ENCODE measurements at places on chromosomes 2 and 18.

DNA sequence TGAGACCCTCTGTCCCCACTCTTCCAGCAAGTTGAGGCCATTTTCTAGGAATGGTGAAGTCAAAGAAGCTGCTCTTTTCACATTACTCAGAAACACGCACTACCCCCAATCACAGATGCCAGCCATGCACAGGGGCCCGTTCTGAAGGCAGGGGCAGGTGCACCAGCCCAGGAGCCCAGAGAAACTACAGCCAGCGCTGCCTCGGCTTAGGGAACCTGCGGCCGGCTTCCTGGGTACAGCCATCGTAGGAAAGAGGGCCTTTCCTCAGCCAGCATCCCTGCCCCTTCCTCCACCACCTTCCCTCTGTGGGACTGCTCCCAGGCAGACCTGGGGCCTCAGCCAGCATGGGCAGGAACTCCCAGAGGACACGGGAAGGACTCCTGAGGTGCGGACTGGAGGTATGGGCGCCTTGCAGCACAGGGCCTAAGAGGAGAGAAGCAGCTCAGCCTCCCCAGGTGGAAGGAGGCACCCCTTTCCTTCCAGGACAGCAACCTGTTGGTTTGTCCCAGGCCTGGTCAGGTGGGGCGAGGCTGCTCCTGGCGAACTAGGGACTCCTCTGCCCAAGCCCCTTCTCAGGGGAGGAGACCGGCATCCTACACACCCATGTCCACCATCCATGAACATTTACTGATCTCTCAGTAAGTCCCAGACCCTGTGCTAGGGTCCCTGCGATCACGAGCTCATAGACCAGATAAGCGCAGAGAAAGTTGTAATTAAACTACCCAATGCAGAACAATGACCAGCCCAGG is 99.0 kb upstream of the ID2 start:
- no peak for DNase-seq

GRCh38 chr2:69989441-69990105 is 28.1 kb upstream of the ASPRV1 start:
- DNase-seq: no peak

GRCh38 chr2:163436963-163437362 is 298.8 kb downstream of the FIGN start:
- no peak for DNase-seq

DNA sequence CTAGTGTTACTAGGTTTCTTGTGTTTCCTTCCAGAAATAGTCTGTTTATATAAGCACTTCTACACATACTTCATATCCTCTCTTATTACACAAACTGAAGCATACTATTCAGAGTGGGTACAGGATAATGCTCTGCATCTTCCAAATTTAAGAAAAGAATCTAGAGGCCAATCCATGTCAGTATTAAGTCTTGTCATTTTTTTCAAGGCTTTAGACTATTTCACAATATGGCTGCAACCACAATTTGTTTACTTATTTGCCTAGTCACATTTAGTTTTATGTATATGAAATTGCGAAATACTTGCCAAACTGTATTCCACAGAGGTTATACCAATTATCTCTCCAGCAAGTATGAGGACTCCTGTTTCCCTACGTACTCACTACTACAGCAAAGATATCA is 27.9 kb downstream of the IWS1 start:
- no peak for DNase-seq

DNA sequence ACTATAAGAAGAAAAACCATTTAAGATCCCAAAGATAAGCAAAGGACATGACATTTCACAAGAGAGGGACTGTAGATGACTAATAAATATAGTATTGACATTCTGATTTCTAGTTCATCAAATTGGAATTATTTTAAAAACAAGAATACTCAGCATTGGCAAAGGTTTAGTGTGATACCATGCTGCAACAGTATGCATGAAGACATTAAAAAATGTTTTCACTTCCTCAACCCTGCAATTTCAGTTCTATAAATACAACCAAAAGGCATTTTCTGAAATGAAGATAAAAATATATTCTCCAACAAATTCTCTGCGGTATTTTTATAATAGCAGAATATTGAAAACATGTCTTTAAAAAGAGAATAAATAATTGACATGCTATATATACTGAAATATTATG is 2.1 kb downstream of the C2orf81 start:
- no peak for DNase-seq

DNA sequence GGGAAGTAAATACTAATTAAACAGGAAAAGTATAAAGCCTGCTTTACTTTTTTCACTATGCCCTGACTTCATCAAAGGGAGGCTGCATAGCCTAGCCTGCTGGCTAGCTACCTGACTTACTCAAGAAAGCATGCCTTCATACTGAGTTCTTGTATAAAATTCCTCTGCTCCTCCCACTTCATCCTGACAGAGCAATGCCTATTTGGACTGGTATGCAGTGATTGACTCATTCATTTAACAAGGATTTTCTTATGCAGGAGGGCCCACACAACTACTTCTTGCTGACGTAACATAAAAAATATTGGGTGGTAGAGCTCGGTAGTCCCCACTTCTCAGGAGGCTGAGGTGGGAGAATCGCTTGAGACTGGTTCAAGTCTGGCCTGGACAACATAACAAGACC is 70.5 kb downstream of the PRPF40A start:
- no peak for DNase-seq

GRCh38 chr2:105607920-105608504 is 136.7 kb upstream of the NCK2 start:
- DNase-seq: no peak

DNA sequence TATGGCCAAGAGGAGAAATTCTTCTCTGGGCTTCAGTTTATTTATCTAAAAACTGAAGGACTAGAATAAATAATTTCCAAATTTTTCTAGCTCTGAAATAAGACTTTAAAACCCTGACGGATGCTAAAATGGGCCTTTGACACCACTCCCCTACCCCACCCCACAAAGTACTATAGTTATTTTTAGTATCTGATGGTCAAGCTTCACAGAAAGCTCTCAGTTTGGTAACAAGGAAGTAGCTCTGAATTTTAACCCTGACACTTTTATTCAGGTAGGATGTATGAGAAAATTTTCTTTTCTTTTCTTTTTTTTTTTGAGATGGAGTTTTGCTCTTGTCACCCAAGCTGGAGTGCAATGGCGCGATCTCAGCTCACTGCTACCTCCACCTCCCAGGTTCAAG is 2.4 kb downstream of the RBKS start:
- DNase-seq: no peak

- no peak for DNase-seq
Observed at GRCh38 chr2:3519255-3520205, at the start of gene ADI1. Gene ADI1, minus strand, starts transcription at chr2:3519531. Its CDS starts 44 bp downstream, at chr2:3519487.

DNA sequence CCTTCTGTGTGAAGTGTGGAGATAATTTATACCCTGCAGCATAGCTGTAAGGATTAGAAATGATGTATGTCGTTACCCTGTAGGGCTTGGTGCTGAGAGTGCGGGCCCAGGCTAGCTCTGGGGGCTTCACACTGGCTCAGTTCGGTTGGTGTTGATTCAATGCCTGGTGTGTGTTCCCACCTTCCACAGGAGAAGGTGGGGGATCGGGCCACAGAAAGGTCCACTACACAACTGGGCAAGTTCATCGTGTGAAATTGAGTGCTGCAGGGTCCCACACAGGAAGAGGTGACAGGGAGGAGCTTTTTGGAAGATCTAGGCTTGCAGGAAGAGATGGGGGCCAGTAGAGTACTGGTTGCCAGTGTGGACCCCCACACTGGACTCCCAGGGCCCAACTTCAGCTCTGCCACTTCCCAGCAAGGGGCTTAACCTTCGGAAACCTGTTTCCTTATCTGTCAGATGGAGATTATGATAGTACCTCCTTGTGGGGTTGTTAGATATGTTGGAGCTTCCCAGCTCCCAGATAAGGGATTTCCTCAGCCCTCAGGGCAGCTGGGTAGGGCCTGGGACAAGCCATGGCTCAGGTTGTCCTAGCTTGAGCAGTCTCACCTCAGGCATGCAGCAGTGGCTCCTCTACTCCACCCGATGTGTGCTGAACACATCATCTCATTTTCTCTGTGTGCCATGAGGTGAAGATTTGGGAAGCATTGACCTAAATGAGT is 71.5 kb downstream of the TMEM247 start:
- DNase-seq: no peak

GRCh38 chr2:217992061-217992460 is 10.7 kb downstream of the TNS1 start:
- DNase-seq: no peak

DNA sequence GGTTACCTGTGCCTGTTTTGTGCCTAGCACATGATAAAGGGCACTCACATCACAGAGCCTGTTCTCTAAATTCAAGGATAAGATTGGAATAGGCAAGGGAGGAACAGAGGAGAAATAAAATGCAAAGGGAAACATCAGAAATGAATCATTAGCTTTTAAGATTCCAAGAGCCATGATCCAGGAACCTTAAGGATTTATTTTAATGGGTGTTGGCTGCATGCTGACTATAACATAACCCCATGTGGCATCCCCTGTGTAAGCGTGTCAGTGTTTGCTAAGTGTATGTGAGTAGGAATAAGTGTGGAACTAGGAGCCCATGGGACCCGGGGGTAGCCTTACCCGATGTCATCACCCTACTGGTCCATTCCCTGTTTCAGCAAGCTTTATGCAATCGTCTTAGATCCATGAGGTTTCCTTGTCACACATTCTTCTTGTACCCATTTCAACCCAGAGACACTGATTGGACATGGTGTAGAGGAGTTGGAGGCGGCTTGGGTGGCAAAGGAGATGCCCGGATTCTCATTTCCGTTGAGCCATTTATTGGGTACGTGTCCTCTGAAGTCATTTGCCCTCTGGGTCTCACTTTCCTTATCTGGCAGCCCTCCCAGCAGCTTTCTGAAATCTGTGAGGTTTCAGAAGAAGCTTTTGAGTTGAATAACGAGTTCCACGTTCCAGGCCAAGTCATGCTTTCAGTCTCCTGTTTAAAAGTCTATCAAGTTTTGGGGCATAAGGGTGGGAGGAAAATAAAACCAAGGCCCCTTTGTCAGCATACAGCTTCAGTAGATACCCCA is 117.0 kb downstream of the MGAT5 start:
- no peak for DNase-seq

DNA sequence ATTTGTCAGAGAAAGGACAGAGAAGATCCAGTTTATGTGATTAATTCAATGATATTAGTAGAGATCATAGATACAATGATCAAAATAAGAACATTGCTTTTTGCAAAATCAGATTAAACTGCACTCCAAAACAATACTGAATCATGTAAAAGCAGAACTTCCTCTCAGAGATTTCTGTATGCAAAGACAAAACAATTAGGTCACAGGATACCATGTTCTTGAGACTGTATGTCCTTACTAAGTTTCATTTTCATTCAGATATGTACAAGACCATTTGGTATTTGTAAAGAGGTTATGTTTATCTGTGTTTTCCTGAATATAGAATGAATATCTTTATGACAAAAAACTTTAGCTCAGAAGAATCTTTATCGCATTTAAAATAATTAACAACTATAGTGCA is 161.8 kb downstream of the DLGAP1 start:
- no peak for DNase-seq

DNA sequence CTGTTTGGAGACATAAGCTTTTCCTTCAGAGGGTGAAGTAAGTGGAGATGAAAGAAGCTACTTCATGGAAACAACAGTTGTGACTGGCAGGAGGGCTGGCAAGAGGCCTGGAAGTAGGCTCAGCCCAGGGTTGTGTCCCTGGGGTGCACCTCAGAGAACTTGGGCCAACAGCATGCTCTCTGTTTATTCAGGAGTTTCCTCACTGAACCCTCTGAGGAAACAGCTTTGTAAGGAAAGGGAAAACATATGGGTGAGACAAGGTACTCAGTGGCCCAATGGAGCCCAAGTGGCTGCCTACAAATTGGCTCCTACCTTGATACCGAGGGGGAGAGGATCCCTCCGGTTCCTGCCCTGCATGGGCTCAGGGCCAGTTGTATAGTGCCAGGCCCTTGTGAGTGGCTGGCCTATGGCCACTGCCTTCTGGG is 115.5 kb upstream of the ITGA6 start:
- no peak for DNase-seq

- DNase-seq: no peak
Observed at GRCh38 chr18:31512203-31512764, 14.3 kb downstream of the DSG2 start.

DNA sequence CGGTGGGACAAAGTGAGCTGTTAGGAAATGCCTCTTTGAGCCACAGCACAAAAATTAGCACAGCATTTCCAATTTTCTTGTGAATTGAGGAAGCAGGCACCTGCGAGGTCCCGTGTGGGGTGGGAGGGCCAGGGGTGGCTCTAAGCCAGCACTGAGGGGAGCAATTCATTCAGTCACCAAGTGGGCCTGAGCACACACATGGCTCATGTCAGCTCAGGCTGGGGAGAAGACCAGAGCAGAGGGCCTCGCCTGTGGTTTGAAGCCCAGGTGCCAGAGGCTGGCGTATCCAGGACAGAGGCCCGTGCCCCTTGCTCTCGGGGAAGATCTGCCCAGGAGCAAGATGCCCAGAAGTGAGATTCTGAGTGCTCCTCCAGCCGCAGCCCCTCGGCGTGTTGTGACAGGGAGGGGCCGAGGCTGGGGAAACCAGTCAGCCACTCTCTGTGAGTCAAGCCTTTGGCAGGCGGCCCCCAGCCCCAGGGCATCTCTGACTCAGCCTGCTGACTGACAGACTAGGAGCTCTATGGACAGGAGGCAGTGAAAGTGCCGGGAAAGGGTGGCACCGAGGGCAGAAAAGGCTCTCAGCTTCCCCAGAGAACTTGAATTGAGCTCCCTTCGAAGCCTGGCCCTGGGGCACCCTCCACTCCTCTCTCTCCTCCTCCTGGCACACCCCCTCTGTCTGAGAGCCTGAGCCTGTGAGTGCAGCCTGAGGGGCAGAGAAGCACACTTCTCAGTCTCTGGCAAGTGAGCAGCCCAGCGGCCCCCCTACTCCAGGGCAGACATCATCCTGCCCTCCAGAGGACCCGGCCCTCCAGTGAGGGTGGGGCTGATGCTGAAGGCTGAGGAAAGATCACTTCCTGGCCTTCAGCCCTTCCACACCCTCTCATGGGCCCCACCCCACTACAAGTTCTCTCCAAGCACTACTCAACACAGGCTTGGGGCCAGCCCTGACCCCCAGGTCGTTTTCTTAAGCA is 32.3 kb downstream of the CYP26B1 start:
- no peak for DNase-seq

DNA sequence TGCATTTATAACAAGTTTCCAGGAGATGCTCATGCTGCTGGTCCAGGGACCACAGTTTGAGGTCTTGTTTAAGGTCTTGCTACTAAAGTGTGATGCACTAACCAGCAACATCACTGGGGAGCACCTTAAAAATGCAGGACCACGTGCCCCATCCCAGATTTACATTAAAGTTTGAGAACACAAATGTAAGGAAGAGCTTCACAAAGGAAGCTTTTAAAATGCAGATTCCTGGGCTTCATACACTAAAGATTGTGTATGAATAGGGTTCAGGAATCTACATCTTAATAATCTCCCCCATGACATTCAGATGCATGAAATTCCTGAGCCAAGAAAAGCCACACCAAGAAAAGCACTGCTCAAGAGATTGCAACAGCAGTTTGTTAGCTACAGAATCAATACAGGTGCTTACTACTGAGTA is 235.3 kb upstream of the TANK start:
- no peak for DNase-seq

All from NCI-H1436 treated with DMSO at 0.1 percent for 48 hours (cell line).